Activated gamma-delta T cell treated with Interleukin-2 at 50 U/mL for 16 hours (primary cell): ENCODE measurements at places on chromosomes 1 and 21.

- no peak for DNase-seq
These were observed 48.7 kb upstream of the GLIS1 start for GRCh38 chr1:53787655-53788054.

GRCh38 chr1:198660341-198661261 lies 21.8 kb downstream of the PTPRC start:
- DNase-seq = no peak

DNA sequence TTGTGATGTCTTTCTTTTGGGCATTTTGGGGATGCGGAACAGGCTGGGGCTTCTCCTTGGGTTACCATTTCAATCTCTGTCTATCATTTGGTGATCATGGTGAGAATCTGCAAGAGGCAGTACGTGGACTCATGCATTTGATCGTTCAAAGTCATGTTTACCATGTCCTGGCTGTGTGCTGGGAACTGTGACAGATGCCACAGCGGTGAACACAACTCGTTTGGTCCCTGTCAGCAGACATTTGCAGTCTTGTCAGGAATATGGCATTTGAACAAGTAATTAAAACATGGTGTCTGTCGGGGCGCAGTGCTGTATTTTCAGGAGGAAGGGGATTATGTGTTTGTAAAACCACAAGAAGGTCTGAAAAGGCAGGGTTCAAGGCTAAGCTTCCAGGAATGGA lies 103.3 kb upstream of the IGSF21 start:
- DNase-seq = no peak

DNA sequence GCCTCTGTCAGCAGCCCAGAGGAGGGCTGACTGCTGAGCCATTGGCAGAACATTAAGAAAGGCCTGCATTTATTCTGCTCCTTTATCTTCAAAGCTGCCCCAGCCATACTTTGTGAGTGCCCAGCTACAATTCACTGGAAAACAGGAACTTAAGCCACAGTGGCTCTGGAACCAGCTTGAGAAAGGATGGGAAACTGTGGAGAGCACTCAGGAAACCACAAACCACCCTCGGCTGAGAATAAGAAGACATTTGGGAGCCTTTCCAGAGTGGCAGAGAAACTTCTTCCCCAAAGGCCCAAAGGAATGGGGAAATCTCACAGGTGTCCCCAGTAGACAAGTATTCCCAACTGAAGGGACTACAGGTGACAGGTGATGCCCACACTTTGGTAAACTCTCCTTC lies 1.8 kb downstream of the LAMB3 start:
- no peak for DNase-seq

DNA sequence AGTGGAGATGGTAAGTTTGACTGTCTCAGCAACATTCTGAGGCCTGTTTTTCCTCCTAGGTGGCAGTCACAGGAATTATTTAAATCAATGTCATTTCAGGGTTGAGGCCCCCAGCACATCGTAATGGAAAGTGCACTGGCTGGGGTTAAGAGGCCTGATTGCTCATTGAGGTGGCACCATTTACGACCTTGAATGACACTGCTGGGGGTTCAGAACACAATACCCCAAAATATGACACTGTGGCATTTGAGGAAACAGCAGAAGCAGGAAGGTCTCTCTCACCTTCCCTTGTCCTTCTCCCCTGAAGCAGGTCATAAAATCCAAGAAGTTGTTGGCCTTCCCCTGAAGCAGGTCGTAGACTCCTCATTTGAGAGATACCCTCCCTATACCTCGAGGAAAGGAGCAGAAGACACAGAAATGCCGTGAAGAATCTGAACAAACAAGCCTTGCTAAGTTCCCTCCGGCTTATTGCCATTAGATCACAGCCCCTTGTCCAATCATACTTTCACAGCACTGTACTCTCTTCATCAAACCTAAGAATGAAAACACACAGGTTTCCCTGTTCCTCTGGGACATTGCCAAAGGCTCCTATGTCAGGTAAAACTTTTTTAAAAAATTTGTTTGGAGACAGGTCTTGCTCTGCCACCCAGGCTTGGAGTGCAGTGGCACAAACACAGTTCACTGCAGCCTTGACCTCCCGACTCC lies 71.3 kb downstream of the S1PR1 start:
- no peak for DNase-seq

DNA sequence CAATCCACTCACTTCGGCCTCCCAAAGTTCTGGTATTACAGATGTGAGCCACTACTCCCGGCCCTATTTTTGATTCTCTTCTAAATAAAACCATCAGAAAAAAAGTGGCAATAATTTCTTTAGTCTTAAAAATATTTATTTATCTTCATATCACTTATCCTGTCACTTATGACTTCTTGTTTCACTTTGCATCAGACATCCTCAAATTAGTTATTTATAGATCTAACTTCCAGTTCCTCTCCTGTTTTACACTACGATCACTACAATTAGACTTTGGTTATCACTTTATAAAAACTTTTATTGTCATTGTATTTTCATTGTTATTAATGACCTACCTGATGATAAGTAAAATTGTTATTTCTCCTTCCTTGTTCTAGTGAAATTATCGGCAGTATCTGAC lies 783.4 kb upstream of the BRINP3 start:
- DNase-seq = no peak

- DNase-seq = no peak
These were observed 23.0 kb downstream of the ACTA1 start for GRCh38 chr1:229410692-229411433.

GRCh38 chr1:206060844-206061243 lies 7.9 kb downstream of the RHEX start:
- DNase-seq = no peak

DNA sequence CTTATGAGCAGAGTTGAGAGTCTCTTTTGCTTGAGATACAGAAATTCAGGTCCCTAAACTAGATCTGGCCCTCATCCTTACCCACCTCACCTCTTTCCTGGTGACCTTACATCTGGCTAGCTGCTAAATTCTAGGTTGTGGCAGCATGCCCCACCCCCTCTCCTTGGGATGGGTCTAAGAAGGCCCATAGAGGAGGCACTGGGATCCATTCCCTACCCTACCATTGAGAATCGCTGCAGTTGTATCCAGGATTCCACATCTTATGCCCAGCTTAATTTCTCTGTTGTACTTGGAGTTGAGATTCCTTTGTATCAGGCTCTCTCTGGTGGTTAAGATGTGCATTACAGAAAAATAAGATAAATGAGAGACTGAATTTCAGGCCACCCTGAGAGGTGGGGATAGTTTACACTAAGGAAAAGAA lies 9.5 kb upstream of the TMEM39B start:
- DNase-seq = no peak

DNA sequence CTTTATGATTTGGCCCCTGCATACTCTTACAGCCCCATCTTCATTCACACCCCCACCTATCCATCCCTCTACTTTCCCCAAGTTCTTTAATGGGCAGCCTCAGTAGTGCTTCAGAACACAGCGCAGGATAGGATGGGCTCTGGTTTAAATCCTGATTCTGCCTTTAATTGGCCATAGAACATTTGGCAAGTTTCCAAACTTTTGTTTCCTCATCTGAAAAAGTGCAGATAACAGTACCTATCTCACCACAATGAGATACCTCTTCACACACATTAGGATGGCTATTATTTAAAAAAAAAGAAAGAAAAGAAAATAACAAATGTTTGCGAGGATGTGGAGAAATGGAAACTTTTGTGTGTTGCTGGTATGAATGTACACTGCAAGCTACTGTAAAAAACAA lies 142.5 kb upstream of the VANGL1 start:
- no peak for DNase-seq

DNA sequence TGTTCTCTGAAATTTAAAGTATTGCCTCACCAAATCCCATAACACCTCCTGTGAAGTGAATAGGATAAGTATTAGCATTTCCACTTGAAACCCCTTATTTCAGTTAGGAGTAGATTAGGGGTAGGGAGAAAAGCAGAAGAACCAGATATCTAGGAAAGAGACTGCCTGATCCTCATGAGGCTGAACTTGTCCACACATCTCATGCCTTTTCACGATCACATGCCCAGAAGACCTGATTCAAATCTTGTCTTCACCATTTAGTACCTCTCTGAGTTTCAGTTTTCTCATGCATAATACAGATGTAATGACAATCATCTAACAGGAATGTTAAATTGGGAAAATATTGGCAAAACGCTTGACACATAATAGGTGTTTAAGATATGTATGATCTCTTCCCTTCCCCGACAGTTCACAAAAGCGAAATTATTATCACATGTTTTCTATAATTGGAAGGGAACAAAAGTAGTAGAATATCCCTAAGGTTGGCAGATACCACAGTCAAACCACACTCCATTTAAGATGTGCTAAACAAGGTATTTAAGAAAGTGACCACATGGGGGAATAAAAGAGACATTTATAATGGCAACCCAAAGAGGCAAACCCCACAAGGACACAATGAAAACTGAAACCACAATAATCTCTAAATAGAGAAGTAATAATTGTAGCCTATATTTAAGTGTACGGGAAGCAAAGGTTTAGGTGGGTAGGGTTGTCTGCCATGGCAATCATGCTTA lies 25.2 kb downstream of the GFI1 start:
- no peak for DNase-seq

DNA sequence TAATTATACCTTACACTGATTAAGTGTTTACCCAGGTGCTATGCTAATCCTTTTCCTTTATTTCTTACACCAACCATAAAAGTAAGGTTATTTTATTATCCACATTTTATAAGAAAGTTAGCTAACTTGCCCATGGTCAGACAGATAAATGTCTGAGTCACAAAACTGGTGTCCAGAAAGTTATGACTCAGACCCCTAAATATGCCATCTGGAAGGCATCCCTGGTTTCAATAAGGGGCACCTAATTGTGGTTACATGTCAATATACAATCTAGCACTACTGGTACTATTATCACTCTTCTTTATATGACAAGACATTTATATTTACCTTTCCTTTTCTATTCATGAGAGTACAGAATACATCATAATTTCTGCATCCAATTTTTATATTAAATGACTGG lies 496.5 kb upstream of the ADGRL2 start:
- DNase-seq = no peak

- DNase-seq = no peak
These were observed 10.0 kb downstream of the LTN1 start for GRCh38 chr21:28982637-28983036.

DNA sequence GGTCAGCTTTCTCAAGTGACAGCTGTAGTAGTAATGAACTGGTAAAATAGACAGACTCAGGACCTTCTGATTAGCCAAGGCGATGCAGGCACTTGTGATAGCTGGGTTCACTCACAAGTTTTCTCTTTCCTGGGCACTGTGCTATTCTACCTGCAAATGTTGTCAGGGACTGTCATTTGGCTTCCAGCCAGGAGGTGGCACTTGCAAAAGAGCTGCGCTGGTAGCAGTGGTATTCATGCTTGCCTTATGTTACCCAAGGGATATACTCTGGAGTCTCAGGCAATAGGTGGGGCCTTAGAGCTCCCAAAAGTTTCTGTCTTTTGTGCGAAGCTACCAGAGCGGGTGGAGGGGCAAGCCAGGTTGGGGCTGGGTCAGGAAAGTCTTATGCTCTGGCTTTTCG lies 23.5 kb downstream of the IFI44 start:
- no peak for DNase-seq

GRCh38 chr1:35220976-35221375 lies 28.0 kb upstream of the SFPQ start:
- no peak for DNase-seq

DNA sequence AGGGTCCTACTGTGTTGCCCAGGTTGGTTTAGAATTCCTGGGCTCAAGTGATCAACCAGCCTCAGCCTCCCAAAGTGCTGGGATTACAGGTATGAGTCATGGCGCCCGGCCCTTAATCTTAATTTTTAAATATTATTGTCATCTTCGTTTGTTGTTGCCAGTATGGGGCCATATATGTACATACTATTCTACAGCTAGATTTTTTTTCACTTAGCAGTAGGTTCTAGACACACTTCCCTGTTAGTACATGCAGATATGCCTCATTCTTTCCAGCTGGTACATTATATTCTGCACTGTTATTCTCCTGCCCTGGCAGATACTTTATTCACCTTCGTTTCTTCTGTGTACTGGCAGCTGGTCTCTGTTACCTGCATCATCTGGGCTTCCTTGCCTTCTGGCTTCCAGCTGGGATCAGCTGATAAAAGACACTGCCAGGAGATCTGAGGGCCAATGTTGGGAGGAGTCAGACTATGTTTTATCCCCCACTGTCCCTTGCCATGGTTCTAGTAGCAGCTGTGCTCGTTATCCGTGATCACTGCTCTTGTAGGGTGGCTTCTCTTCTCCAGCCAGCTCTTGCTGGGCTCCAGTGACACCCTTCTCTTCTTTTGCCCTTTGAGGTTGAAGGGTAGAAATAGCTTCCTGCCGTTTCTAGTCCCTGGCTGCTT lies 24.7 kb downstream of the ST3GAL3 start:
- DNase-seq = no peak

DNA sequence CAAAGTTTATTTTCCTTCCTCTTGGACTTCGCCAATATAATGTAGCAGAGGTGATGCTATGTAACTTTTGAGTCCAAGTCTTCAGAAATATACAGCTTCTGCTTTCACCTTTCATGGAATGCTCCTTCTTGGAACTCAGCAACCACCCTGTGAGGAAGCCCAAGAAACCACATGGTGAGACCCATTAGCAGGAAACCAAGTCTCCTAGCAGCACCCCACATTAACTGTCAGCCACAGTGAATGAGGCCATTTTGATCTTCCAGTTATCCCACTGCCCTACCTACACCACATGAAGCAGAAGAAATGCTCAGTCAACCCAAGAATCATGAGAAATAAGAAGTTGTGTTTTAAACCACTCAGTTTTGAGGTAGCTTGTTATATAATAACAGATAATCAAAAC lies 58.2 kb downstream of the PAPPA2 start:
- no peak for DNase-seq

- no peak for DNase-seq
These were observed 811 bp downstream of the KRTAP12-1 start for GRCh38 chr21:44681152-44681551.

- DNase-seq = no peak
These were observed 8.4 kb downstream of the SLC1A7 start for GRCh38 chr1:53134042-53134485.

DNA sequence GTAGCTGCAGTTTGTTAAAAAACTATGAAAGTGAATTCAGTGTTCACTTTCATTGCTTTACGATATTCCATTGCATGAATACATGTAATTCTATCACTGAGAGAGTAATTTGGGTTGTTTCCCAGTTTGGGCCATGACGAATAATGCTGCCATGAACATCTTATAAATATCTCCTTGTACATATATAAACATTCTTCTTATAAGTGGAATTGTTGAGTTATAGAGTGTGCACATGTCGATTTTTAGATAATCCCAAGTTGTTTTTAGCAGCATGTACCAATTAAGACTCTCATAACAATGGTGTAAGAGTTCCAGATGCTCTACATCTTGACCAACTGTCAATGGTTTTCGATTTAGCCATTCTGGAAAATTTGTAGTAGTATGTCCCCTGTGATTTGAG lies 40.9 kb downstream of the ALG6 start:
- DNase-seq = no peak

DNA sequence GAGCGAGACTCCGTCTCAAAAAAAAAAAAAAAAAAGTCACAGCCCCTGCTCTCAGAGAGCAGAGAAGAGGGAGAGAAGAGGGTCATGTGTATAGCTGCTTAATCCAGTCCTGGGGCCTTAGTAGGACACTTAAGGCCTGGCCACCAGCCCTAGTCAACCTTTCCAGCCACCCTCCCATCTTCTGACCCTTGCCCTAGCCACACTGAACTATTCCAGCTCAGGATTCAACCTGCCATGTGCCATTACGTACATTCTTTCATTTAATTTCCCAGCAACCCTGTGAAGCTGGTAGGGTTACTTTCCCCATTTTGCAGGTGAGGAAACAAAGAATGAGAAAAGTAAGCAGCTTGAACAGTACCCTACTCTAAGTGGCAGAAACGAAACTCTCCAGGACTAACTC lies 9.0 kb downstream of the FOXO6 start:
- no peak for DNase-seq

- DNase-seq = no peak
These were observed 12.4 kb downstream of the UBXN11 start for GRCh38 chr1:26293911-26294463.

GRCh38 chr1:162010175-162010506 lies 13.5 kb downstream of the OLFML2B start:
- no peak for DNase-seq
